Epithelial cell of alveolus of lung (primary cell): ENCODE measurements at places on chromosomes 1 and 21. TPM values are rescaled to one million over a fixed set of nuclear protein-coding genes. Genes with fewer than 3 reads are reported as not detected.

S100B gene
- 0.13 TPM in 1 of 2 replicates, not detected in the other for total RNA-seq

STXBP3 gene
- 25.5 and 28.3 TPM in 2 replicates for total RNA-seq

STX12 gene
- total RNA-seq, result 34.7 and 37.2 TPM in 2 replicates

HSD11B1 gene
- 40.5 and 168 TPM in 2 replicates for total RNA-seq

IL12RB2 gene
- not detected in 2 replicates for total RNA-seq

GBP6 gene
- total RNA-seq, result 0.52 TPM in 1 of 2 replicates, not detected in the other

GSTM1 gene
- not detected in 2 replicates for total RNA-seq

THEM5 gene
- not detected in 2 replicates for total RNA-seq

DRAXIN gene
- 0.13 and 0.80 TPM in 2 replicates for total RNA-seq

PRAMEF2 gene
- not detected in 2 replicates for total RNA-seq

NOC2L gene
- total RNA-seq, result 69.9 and 96.8 TPM in 2 replicates

CD5L gene
- total RNA-seq, result not detected in 2 replicates

HHIPL2 gene
- total RNA-seq, result not detected in 2 replicates

LAX1 gene
- total RNA-seq, result not detected in 2 replicates

ETV3L gene
- total RNA-seq, result not detected in 2 replicates

SH2D2A gene
- total RNA-seq, result 0.32 and 2.1 TPM in 2 replicates

NES gene
- 34.3 and 110 TPM in 2 replicates for total RNA-seq

OR2M4 gene
- total RNA-seq, result not detected in 2 replicates

C1QTNF12 gene
- total RNA-seq, result 0.88 and 1.0 TPM in 2 replicates

FMO5 gene
- total RNA-seq, result 0.13 and 0.72 TPM in 2 replicates

SMCP gene
- not detected in 2 replicates for total RNA-seq

IGSF9 gene
- total RNA-seq, result 0.13 and 0.16 TPM in 2 replicates

FCAMR gene
- not detected in 2 replicates for total RNA-seq

MATN1 gene
- under 0.01 TPM in 1 of 2 replicates, not detected in the other for total RNA-seq

CAMK1G gene
- total RNA-seq, result 3.0 and 10.1 TPM in 2 replicates

COL11A1 gene
- 3.3 and 8.0 TPM in 2 replicates for total RNA-seq

HNRNPR gene
- 64.9 and 82.0 TPM in 2 replicates for total RNA-seq

SERPINC1 gene
- 0.13 TPM in 1 of 2 replicates, not detected in the other for total RNA-seq

KRTAP7-1 gene
- total RNA-seq, result not detected in 2 replicates

LCE3E gene
- not detected in 2 replicates for total RNA-seq

SLC35F3 gene
- 0.32 and 0.39 TPM in 2 replicates for total RNA-seq

LDLRAD1 gene
- total RNA-seq, result not detected in 2 replicates

SLAMF6 gene
- not detected in 2 replicates for total RNA-seq

PBX1 gene
- total RNA-seq, result 26.6 and 120 TPM in 2 replicates

NEXN gene
- 9.1 and 10.9 TPM in 2 replicates for total RNA-seq

TMCC2 gene
- 3.0 and 3.6 TPM in 2 replicates for total RNA-seq

SELE gene
- total RNA-seq, result not detected in 2 replicates

MEX3A gene
- 7.0 and 15.8 TPM in 2 replicates for total RNA-seq
